Central memory CD4-positive, alpha-beta T cell (primary cell): ENCODE measurements at places on chromosomes 13 and 19.

- no peak for DNase-seq
Measured at GRCh38 chr13:66528180-66528579, 702.0 kb downstream of the PCDH9 start.

- no peak for DNase-seq
Measured at GRCh38 chr13:101631395-101631794, 178.9 kb downstream of the ITGBL1 start.

DNA sequence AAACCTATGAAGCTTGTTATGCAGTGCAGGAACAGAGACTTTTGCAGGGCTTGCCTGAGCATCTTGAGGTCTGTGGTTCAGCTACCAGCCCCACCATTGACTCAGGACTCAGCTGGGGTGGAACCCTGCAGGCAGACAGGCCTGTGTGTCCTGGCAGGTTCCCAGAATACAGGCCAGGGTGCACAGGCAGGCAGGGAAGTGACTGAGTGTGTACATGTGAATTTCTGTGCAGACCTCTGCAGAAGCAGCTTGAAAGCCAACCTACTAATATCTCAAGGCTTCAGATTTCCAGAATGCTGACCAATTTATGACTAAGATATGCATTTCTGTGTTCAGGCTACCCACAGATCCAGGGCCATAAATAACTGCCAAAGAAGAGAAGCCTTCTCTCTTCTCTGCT is 254.4 kb downstream of the DLEU7 start:
- no peak for DNase-seq

DNA sequence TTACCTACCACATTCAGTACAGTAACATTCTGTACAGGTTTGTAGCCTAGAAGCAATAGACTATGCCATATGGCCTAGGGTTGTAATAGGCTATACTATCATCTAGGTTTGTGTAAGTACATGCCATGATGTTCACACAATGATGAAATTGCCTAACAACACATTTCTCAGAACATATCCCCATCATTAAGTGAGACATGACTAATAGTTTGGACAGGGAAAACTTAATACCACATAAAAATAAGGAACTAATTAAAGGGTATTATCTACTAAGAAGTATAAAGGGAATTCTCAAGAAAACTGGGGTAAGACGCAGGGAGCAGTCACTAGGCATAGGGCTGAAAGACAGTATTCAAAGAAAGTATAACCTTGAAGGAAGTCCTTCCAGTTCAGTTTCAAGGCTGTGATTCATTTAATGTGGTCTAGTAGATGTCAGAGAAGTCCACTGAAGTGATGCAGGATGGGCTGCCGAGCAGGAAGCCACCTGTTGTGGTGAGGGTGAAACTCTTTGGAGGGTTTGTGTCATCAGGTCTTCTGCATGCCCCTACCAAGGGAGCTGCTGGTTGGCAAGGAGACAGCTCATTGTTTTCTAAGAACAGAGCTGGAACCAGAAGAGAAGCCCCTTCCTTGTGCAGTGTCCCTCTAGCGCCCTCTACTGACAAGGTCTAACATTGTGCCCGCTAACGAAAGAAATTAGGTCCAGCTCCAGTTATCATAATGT is 122.9 kb downstream of the OLFM4 start:
- DNase-seq: no peak

DNA sequence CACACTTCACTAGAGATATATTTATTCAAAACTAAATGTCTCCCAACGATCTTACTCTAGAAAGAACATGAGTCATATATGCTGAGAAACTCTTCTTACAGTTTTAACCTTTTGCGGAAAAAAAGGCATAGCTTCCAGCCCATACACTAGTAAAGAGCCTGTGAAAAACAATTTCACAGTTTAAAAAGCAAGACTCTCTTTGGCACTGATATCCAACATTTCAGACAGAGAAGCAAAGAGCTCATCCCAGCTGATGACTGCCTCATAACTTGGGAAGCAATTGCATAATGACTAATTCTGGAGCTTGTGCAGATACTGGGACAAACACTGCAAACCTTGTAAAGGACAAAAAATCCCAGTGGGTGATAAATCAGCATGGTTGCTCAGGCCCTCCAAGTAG is 88.0 kb downstream of the ENOX1 start:
- DNase-seq: no peak

DNA sequence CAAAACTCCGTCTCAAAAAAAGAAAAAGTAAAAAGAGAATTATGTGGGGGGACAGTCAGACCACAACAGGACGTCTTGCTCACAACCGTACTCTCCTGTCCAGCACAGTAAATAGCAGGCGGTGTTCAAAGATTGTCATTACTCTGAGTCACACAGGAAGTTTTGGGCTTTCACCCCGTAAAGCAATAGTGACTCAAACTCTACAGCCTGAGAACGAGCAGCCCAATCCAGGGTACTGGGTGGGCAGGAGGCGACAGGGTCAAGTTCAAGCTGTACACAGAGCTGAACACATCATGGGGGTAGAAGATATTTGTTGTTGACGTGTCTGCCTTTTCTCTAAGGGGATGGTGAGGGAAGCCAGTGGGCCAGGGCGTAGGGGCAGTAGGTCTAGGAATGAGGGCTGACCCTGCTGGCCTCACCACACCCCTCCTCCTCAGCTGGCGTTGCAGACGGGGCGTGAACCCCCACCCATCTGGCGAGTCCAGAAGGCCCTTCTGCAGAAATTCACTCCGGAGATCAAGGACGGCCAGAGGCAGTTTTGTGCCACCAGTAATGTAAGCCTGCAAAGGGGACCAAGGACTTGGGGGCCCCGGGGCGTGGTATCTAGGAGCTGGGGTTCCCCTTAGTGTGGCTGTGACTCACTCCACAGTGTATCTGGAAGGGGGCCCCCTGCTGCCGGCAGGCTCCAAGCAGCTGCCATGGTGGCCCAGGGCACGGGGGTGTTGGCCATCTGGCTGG is 23.3 kb downstream of the PRR12 start:
- DNase-seq: no peak

DNA sequence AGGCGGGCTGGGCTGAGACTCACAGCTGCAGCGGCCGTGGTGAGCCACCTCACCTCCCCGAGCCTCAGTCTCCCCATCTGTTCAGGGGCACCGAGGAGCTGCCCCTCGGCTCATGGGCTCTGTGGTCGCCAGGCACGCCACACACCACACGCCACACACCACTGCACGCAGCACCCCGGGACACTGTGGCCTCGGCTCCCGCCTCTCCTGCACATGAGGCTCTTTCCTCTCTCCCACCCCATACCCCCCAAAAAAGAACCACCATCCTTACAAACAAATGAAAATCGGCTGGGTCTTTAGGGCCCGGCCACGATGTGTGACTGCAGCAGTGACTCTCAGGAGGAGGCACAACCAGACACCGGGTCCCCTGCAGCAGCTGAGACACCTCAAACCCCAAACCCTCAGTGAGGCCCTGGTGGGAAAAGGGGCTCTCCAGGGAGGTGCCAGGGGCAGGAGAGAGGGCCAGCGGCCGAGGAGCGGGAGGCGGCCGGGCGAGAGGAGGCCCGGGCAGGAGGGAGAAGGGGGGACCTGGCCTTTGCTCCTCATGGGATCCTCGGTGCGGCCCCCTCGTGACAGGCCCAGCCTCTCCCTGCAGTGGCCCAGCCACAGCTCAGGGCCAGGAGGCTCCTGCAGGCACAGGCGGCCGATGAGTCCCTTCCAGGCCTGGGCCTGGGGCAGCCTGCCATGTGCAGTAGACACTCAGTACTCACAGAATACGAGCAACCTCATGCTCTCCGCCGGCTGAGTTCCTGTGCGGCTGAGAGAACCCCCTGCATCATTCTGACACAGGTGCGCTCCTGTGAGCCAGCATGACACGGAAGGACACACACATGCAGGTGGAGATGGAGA is 66.3 kb downstream of the RASA3 start:
- no peak for DNase-seq

DNA sequence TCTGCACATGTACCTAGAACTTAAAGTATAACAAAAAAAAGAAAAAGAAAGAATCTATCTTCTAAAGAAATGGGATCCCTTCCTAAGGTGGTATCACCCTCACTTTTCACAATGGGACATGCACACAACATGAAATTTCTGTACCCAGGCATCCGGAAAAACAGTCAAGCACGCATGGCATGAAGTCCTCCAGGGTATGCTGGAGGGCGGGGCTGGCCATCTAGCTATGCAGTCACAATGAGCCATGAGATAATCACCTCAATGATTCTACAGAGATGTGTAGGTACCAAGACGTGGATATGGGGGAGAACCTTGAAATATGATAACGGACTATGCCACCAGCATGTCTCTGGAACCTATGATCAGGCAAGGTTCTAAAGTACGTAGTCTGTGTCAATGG is 69.8 kb downstream of the CCDC70 start:
- DNase-seq: no peak

DNA sequence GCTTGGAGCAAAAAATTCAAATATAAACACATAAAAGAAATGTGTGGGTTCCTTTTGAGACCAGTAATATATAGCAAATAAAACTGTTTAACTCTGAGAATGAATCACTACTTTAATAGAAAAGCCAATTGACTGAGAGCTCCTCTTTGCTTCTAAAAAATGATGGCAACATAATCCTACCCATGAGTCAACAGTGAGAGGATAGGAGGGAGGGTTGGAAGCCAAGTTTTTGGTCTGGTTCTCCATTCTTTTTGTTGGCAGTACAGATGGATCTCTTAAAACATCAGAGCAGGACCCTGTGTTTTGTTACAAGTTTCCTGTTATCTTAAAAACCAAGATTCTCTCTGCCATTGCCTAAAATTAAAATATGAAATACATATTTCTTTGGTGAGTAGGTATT is 50.0 kb upstream of the POSTN start:
- no peak for DNase-seq

DNA sequence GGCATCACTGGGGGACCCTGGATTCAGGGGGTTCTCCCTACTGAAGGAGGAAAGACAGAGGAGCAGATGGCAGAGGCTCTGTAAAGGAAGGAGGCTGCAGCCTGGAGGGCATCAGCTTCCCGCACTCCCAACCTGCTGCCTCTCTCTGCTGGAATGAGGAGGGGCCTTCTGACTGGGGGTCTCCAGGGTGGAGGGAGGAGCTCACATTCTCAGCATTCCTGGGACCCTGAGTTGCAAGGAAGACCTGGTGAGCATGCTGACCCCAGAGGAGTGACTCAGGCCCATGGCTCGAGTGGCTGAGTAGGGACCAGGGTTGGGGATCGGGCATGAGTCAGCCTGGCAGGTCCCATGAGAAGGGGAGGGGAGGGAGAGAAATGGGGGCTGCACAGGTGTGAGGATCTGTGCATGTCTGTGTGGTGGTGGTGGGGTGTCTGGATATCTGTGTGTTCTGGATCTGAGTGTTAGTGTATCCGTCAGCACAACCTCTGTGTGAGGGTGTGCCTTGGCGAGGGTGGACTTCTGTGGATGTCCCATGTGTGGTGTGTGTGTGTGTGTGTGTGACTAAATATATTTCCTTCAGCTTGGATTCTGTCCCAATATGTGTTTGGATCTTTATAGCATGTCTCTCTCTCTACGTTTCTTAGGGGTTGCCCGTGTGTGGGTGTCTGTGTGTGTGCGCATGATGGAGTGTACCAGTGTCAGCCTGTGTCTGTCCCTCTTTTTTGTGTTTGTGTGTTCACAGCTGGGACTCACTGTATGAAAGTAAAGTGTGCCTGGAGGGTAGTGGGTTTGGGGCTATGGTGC is 4.6 kb downstream of the AXL start:
- DNase-seq: no peak
